Dorsolateral prefrontal cortex (tissue), 122 donors: ENCODE measurements at places on chromosomes 13 and 19.

DNA sequence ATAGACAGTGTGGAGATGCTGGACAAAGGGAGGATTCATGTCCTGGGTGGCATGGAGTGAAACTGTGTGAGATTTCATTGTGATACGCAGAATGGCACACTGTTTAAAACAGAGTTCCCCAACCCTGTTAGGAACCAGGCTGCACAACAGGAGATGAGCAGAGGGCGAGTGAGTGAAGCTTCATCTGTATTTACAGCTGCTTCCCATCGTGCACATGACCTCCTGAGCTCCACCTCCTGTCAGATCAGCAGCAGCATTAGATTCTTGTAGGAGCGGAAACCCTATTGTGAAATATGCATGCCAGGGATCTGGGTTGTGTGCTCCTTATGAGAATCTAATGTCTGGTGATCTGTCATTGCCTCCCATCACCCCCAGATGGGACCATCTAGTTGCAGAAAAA lies 72.5 kb downstream of the RAP2A start:
- DNase-seq = no peak

GRCh38 chr13:32150794-32151193 lies 119.2 kb downstream of the FRY start:
- no peak for DNase-seq

DNA sequence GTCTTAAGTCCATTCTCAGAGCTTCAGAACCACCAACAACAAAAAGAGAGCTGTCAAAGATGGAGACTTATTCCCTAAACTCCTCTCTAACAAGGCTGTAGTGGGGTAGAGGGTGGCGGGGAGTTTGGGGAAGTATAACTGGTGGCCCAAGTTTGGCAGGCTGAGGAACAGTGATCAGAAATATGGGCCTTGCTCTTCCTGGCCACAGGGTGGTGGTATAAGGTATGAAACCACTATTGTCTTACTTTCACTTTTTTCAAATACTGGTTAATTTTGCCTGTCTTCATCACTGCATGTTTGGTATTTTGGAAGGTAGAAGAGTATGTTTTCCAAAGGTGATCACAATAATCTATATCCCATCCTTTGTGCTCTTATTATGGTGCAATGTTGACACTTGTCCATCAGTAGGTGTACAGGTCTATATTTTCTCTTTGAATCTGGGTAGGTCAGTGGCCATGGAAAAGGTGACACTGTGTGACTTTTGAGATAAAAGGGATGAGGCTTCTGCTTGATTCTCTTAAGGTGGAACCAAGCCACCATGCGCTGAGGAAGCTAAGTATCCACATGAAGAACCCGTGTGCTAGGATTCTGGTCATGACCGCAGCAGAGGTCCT lies 23.2 kb upstream of the GPC5 start:
- DNase-seq = no peak

DNA sequence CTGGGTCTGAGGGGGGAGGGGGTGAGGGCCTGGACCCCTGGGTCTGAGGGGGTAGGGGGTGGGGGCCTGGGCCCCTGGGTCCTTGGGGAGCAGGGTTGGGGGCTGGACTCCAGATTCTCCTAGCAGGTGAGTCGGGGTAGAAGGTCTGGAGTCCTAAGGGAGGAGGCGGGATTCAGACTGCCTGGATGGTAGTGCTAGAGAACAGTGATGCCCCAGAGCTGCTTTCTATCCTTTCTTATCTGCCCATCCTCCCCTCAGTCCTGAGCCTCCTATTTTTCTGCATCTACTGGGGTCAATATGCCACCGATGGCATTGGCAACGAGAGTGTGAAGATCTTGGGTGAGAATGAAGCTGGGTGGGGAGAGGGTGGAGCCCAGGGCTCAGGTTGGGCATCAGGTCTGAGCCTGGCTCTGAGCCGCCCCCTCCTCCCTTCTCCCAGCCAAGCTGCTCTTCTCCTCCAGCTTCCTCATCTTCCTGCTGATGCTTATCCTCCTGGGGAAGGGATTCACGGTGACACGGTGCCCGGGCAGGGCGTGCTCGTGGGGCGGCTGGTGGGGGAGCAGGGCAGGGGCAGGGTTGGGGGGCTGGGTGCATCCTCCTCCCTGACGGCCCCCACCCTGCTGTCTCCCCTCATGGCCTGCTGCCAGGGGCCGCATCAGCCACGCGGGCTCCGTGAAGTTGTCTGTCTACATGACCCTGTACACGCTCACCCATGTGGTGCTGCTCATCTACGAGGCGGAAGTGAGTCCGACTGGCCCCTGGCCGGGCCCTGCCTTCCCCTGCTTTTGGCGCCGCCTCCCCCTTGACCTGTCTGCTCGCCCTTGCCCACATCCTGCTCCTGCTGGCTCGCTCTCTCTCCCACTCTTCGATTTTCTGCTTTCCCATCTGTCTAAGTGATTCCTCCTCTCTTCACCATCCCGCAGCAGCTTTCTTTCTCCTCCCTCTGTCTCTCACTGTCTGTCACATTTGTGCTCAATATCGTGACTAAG lies 3.4 kb downstream of the TMEM145 start:
- no peak for DNase-seq

- DNase-seq = no peak
These were observed 20.4 kb downstream of the MISP start for GRCh38 chr19:771332-771785.

- DNase-seq = no peak
These were observed 13.7 kb downstream of the MAU2 start for GRCh38 chr19:19334063-19334988.

GRCh38 chr13:113562085-113562749 lies 22.3 kb upstream of the TFDP1 start:
- peak; percentile 73 for DNase-seq

DNA sequence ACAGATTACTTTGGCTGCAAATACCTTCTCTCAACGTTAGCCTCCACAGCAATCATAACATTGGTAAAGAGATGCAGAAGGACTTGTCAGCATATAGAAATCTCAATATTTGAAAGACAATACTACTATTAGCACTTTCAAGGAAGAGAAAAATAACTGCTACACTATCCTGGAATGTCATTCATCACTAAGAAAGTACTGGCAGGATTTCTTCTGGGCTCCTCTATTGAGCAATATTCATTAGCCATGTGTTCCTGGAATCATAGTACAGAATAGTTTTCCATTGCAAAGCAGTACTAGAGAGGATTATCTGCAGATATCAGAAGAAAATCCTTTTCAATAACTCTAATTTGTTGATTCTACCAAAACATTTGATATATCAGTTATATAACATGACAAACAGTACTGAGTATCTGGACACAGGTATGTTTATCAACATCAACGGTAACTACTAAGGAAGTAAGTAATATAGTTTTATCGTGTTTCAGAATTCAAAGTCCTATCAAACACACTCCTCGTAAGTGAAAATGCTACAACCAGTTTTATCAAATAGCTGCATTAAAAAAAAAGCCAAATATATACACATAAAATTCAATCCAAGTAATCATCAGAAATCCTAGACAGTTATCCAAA lies 27.3 kb downstream of the INTS6 start:
- no peak for DNase-seq

GRCh38 chr13:67231289-67232000 lies 1.3 kb upstream of the PCDH9 start:
- no peak for DNase-seq

DNA sequence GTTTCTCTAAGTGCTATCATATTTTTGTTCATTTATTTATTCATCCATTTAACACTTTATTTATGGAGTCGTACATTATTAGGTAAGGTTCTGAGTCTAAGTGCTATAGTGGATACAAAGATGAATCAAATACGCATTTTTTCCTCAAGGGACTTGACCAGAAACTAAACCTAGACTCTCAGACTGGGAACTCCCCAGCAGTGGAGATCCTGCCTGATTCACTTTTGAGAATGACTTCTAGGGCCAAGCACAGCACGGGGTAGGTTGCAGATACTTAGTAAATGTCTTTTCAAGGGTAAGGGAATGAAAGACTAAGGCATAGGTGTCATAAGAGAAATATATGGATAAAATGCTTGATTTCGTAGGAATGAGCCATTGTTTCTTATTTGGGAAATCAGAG lies 7.2 kb downstream of the DNAJC15 start:
- DNase-seq = no peak

DNA sequence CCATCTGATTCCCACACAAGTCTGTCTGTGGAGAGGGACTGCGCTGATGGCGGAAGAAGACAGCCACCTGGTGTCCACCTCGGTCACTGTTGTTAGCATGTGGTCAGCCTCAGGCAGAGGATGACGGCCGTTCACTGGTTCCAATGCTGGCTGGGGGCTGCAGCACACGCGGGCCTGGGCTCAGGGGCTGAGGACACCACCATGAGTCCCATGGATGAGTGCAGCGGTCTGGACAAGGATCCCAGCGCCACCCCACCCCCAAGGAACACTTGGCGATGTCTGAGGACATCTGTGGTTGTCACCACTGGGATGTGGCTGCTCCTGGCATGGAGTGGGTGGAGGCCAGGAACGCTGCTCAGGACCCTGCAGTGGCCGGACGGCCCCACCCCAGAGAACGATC lies 10.9 kb downstream of the DPP9 start:
- no peak for DNase-seq

GRCh38 chr19:46069806-46070341 lies 29.1 kb upstream of the IGFL4 start:
- no peak for DNase-seq

GRCh38 chr19:45778010-45778661 lies 4.2 kb downstream of the DMPK start:
- DNase-seq = no peak

- no peak for DNase-seq
These were observed 45.3 kb downstream of the ACTN4 start for GRCh38 chr19:38692458-38693379.

DNA sequence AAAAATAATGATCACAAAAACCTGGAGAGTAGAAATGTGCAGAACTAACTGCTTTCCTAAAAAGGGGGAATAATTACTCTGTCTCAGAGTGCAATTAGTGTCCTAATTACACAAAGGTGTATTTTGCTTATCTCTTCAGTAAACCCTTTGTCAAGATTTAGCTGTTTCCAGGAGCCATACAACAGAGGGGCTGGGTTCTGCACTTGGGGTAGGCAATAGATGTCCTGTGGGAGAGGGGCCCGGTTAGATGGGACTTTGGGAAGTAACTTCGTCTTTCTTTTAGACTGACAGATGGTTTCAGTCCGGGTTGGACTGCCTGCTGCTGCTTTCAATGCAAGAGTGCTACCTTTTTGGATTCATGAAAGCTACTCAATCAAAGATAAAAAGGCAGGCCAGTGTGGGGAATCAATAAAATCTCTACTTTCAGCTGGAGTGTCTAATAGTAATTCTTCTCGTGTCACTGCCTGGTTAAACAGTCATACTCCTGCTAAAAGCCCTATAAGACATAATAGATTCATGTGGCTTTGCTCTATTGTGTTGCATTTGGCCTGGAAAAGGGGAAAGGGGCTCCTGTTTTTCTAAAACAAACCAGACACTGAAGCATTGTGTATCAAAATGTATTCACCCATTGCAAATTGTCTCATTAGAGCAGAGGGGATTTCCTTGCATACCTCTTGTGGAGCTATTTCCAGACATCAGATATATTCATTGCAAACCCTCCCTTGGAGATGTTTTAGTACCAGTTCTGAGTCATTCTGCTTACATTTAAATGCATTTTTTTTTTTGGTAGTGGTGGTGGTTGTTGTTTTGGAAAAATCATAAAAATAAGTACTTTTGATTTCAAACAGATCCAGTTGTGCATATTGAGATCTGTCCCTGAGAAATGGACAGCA lies 83.3 kb upstream of the PCDH8 start:
- DNase-seq = no peak

DNA sequence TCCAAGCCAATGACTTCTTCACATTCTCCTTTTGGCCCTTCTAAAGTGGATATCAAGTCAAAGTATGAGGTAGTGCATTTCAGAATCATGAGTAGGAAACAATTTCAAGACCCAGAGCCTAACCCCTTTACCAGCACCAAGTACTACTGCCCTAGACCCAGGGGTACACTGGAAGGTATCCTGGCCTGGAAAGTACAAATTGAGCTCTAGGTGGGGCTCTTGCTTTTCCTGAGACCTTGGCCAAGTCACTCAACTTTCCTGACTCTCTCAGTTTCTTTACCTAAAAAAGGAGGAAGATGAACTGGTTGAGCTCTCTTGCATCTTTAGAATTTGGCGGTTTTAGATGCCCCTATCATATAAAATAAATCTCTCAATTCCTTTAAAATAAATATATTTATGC lies 204.7 kb downstream of the FGF14 start:
- DNase-seq = no peak

- no peak for DNase-seq
These were observed 247.2 kb downstream of the TEX29 start for GRCh38 chr13:111567637-111568036.

DNA sequence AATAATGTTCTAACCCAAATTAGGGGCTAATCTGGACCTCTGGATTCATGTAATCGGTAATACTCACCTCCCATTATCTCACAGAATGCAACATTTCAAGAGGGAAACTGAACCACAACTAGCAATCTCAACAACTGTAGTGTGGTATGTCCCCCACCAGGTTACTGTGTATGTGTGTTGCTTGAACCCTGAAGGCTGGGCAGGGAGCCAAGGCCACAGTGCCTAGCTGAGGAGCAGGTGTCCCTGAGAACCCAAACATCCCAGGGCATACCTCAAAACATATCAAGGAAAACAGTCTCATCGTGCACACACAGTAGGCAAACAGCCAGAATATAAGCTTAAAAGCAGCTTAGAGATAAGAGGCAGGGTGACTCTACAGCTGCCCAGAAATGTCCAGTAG lies 20.5 kb upstream of the NEK3 start:
- DNase-seq = no peak

DNA sequence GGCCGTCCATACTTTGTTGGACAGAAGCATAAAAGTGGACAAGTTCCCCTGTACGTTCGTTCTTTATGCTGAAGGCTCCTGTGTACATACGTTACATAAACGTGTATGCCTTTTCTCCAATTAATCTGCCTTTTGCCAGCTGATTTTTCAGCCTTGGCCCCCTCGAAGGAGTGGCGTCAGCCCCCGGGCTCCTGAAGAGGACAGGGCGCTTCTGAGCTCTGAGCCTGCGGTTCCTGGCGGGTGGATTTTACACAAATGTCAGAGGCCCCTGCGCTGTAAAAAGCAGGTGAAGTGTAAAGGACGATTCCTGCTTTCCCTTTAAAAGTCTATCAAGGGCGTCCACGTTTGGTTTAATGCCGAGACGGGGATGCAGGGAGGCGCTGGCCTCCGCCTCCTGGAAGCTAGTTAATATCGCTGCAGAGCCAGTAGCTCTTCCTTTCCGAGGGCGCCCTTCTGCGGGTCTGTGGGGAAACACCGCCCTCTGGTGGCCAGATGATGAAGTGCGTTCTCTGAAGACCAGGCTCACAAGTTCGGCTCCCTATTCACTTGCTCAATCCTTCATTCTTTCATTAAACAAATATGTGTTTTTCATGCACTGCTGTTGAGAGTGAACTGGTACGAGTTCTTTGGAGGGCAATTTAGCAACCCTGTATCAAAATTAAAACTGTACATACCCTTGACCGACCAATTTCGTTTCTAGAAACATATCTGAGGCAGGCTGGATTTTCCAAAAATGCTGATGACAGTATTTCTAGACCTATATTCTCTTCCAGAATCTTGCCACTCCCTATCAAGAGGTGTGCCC lies 62.0 kb downstream of the GPR12 start:
- peak; percentile 77 for DNase-seq

- DNase-seq = no peak
These were observed 3.2 kb upstream of the ZNF235 start for GRCh38 chr19:44308011-44308410.

GRCh38 chr19:55678121-55678671 lies 3.2 kb downstream of the EPN1 start:
- peak; percentile 17 for DNase-seq
